Activated CD8-positive, alpha-beta memory T cell treated with anti-CD3 and anti-CD28 coated beads, Interleukin-2, amount 50 U/mL, for 48 hours (primary cell): ENCODE measurements at places on chromosomes 4 and X.

DNA sequence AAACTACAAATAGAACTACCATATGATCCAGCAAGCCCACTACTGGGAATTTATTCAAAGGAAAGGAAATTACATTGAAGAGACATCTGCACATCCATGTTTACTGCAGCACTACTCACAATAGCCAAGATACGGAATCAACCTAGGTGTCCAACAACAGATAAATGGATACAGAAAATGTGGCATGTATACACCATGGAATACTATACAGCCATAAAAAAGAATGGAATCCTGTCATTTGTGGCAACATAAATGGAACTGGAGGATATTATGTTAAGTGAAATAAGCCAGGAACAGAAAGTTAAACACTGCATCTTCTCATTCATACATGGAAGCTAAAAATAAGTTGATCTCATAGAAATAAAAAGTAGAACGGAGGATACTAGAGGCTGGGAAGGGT is 58.1 kb downstream of the RPS3A start:
- DNase-seq = no peak

DNA sequence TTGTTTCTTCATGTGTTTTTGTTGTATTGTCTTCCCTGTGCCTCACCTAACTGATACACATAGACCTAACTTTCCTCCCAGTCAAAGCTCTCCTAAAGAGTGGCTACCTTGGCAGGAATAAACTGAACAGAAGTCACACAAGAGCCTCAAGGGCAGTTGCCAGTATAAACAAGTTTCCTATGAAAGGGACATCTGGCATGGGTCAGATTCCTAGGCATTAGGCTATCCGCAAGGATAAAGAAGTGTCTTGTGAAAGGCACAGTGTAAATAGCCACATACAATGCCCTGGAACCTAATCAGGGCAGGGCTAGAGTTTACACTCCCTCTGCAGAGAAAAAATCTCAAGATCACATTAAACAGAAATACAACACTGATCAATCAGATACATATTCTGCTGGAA is 220.8 kb downstream of the SPANXN3 start:
- no peak for DNase-seq

DNA sequence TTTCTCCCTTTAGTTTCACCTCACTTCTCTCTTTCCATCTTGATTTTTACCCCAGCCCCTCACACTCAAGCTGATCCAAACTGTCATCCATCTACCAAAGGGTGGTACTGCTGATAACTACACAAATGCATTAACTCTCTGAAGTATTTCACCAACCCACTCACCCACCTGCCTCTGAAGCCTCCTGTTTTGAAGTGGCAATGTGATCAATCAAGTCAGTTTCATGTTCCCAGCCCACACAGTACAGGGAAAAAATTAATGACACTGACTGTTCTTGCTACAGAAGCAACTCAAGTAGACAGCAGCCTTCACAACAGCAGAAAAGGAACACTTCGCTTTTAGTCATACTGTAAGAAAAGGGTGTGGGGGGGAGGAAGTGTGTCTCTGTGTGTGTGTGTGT is 183.0 kb upstream of the NOCT start:
- DNase-seq = no peak

DNA sequence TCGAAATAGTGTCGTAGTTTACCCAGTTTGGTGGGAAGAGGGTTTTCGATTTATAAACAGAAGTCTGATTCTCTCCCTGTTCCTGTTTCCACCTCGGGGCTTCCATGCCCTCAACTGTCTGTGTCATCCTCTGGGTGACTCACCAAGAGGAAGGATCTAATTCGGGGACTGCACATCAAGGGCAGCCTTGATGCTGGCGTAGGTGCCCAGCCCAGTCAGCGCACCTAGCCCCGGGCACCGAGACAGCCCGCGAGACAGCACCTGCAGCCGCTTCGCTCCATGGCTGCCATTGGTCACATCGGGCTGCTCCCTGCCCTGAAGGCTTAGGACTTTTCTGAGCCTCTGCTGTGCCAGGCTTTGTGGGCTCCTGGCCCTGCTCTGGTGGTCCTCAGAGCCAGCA is 7.7 kb downstream of the ABCD1 start:
- DNase-seq = no peak

DNA sequence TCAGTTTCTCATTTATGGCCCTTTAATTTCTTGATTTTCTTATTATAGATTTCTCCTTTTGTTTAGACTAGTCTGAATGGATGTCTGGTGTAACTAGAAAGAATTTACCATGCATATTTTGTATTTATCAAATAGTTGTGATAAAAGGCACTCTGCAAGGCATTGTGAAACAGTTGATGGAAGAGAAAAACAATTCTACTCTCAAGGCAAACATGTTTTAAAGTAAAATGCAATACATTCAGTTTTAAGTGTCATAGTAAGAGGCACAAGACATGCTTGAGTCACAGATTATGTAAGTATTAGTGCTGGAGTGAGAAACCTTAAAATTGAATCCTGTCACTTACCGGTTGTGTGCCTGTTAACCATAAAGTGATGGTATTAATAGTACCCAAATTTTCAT is 283.3 kb upstream of the DKK2 start:
- no peak for DNase-seq

- DNase-seq = no peak
These were observed 39.3 kb downstream of the AFM start for GRCh38 chr4:73520821-73521220.

GRCh38 chr4:52950226-52950625 is 88.1 kb downstream of the RASL11B start:
- DNase-seq = no peak

DNA sequence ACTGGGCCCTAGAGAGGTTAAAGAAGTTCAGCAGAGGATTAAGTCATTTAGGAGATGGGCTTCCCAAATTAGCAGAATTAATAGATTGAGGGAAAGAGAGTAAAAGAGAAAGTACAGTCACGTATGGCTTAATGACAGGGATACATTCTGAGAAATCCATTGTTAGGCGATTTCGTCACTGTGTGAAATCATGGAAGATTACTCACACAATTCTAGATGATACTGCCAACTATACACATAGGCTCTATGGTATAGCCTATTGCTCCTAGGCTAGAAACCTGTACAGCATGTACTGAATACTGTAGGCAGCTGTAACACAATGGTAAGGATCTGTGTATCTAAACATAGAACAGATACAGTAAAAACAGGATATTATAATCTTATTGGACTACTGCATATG is 180.6 kb downstream of the RNF150 start:
- DNase-seq = no peak

- DNase-seq = no peak
These were observed 10.4 kb upstream of the PORCN start for GRCh38 chrX:48498374-48498809.
